Spleen (tissue), 13 donors: ENCODE measurements at places on chromosomes 7 and 10. TPM values are rescaled to one million over a fixed set of nuclear protein-coding genes. Genes with fewer than 3 reads are reported as not detected.

GRCh38 chr10:45421221-45422097 is 47.4 kb downstream of the ALOX5 start:
- peak overlapping the region; percentile 94 for H3K27ac ChIP-seq
- H3K27me3 ChIP-seq = no peaks in the 10 kb centered on the region
- H3K36me3 ChIP-seq = peaks cover 36% of the 10 kb centered on the region

- H3K27ac ChIP-seq = peak within 1 kb of the TSS; percentile 92
- DNase-seq = peak; percentile 93
- peak within 1 kb of the TSS; percentile 95 for H3K4me3 ChIP-seq
- H3K27me3 ChIP-seq = no peaks in the 10 kb centered on the region
- H3K4me1 ChIP-seq = peaks cover 54% of the 10 kb centered on the region
Measured at GRCh38 chr10:13348216-13349017, at the start of gene SEPHS1. Gene SEPHS1, minus strand, starts transcription at chr10:13348293. Its CDS starts 3,343 bp downstream, at chr10:13344950.

GRCh38 chr7:116630357-116630756 is 41.6 kb upstream of the MET start:
- no peaks in the 10 kb centered on the region for H3K4me1 ChIP-seq
- peak overlapping the region; percentile 36 for H3K4me3 ChIP-seq
- H3K27me3 ChIP-seq = no peaks in the 10 kb centered on the region
- no peak for DNase-seq
- H3K36me3 ChIP-seq = no peaks in the 10 kb centered on the region

GRCh38 chr7:105377903-105378302 is 10.8 kb downstream of the SRPK2 start:
- H3K4me1 ChIP-seq = peaks cover 30% of the 10 kb centered on the region
- H3K4me3 ChIP-seq = no peak overlapping the region
- no peak for DNase-seq
- H3K27me3 ChIP-seq = no peaks in the 10 kb centered on the region

DNA sequence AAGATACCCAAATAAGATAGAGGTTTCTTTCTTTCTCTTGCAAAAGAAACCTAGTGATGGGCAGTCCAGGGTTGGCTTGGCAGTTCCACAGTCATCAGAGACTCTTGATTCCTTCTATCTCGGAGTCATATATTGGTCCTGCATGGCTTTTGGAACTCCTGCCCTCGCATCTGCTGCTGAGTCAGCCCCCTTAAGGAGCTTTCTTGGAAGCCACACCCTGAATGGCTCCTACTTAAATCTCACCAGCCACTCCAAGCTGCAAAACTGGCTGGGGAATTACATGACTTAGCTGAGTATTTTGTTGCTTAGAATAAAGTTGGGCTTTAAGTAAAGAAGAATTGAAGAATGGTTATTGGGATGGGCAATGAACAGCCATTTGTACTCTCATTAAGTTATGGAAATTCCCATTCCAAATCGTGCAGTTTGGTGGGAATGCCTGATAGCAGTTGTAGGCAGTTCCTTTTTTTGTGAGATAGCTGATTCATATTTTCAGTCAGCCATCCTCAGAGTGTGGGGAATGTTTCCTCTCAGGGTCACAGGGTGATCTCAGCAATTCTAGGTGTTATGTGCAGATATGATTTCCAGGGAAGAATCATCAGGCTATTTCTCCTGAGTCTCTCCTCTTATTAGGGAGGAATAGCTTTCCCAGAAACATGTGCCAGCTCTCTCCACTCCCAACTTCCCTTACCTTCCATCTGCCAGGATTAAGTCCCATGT is 209.9 kb downstream of the BBS9 start:
- peaks cover 17% of the 10 kb centered on the region for H3K36me3 ChIP-seq
- H3K4me1 ChIP-seq = no peaks in the 10 kb centered on the region
- H3K4me3 ChIP-seq = no peak overlapping the region
- no peak for DNase-seq

The JMJD1C gene
- 79.5 TPM for polyA plus RNA-seq
